ENCODE measurements at places on chromosomes 3 and 15. TPM values are rescaled to one million over a fixed set of nuclear protein-coding genes. Genes with fewer than 3 reads are reported as not detected.

DNA sequence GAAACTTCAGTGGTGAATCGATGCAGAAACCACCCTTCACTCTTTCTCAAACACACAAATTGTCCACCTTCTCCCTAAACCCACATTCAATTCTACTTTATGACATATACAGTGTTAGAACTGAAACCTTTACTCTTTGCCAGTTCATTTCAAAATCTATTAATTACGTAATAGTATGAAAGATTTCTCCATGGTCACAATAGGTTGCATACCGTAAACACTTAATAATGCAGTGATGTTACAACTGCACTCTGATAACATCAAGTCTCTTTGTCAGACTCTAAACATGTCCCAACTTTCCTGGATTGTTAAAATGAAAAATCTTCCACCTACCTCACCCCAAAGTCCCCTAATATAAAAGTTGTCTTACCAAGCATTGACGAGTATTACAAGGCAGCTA is 111.8 kb upstream of the PROK2 start:
- DNase-seq = no peak

The ZBTB47 gene
- 87.2 TPM for total RNA-seq

The GYG1 gene
- 314 TPM for total RNA-seq

The EXD1 gene
- total RNA-seq = not detected

The MYZAP gene
- total RNA-seq = 24.8 TPM

- DNase-seq = no peak
Measured at GRCh38 chr3:23588547-23588946, 217.2 kb upstream of the UBE2E1 start.

GRCh38 chr3:12948891-12949711 is 107.7 kb upstream of the RPL32 start:
- no peak for DNase-seq

DNA sequence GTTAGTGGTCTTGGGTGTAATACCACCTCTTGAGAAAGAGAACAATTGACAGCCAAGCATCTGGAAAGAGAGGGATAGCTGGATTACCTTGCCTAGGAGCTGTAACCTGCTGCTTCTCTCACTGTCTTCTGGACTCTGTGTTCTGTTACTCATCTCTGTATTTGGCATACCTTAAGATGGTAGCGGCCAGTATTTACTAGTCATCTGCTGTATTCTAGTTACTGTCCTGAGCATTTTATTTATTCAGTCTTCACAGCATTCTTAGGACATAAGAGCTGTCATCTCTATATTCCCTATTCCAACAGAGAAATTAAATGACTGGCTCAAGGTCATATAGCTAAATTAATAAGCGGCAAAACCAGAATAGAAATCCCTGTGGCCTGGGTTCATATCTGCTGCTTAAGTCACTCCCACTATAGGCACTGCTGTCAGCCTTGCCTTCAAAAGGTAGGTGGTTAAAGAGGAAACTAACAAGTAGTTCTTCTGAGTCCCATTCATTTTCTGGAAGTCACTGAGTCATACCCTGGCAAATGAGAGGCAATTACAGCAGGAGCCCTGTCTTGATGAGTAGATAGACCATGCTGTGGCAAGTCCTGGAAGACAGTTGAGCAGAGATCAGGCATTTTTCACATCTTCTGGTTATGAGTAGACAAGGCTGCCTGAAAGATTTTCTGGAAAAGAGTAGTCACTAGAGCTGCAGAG is 68.2 kb downstream of the RAB7A start:
- DNase-seq = no peak

The NOX5 gene
- not detected for total RNA-seq

DNA sequence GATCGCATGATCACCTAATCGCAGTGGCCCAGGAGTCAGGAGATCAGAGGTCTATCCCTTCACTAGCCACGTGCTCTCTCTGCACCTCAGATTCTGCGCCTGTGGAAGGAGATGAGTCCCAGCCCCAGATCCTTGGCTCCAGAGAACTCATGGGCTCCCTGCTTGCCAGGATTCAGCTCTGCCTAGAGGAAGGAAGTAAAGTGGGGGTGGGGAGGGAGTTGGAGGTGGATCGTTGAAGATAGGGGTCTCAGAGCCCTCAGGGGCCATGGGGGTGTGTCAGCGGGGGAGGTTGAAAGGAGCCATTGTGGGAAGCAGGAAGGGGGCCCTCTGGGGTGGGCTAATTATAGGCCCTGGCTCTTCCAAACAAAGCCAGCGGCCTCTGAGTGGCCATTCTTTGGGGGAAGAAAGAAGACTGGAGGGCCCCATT is 11.3 kb upstream of the STRA6 start:
- no peak for DNase-seq

- DNase-seq = no peak
Measured at GRCh38 chr3:34066999-34067398, 268.6 kb downstream of the PDCD6IP start.

GRCh38 chr3:172065527-172065926 is 26.1 kb downstream of the FNDC3B start:
- no peak for DNase-seq

The IMPG2 gene
- total RNA-seq = 0.64 TPM

DNA sequence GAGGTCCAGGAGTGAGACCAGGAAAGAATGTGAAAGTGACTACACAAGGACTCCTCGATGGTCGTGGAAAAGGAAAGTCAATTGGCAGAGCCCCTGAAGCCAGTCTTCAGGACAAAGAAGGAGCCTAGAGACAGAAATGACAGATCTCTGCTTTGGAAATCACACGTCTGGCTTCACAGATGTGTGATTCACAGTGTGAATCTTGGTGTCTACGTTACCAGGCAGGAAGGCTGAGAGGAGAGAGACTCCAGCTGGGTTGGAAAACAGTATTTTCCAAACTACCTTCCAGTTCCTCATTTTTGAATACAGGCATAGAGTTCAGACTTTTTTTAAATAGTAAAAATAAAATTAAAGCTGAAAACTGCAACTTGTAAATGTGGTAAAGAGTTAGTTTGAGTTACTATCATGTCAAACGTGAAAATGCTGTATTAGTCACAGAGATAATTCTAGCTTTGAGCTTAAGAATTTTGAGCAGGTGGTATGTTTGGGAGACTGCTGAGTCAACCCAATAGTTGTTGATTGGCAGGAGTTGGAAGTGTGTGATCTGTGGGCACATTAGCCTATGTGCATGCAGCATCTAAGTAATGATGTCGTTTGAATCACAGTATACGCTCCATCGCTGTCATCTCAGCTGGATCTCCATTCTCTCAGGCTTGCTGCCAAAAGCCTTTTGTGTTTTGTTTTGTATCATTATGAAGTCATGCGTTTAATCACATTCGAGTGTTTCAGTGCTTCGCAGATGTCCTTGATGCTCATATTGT is 6.0 kb downstream of the CCR2 start:
- DNase-seq = no peak

DNA sequence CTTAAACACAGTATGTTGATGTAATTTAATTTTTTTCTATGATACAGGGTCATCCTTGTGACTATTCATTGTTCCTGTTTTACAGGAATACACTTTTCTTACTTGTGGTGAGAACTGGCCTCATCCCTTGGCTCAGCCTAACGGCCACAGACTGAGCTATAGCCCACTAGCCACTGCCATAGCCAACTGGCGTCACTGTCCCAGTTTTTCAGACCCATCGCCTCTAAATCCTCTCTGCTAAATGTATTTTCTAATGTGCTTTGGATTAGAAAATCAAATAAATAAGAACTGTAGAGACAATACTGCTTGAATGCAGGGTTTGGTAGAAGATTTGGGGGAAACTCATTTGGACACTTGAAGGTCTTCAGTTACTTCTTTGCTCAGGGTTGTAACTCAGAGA is 113.1 kb downstream of the TIGIT start:
- no peak for DNase-seq

- DNase-seq = no peak
Measured at GRCh38 chr3:27677565-27677964, 44.6 kb downstream of the EOMES start.

The FAM81A gene
- 0.34 TPM for total RNA-seq

GRCh38 chr3:178568155-178568731 is 32.0 kb downstream of the KCNMB2 start:
- DNase-seq = no peak

DNA sequence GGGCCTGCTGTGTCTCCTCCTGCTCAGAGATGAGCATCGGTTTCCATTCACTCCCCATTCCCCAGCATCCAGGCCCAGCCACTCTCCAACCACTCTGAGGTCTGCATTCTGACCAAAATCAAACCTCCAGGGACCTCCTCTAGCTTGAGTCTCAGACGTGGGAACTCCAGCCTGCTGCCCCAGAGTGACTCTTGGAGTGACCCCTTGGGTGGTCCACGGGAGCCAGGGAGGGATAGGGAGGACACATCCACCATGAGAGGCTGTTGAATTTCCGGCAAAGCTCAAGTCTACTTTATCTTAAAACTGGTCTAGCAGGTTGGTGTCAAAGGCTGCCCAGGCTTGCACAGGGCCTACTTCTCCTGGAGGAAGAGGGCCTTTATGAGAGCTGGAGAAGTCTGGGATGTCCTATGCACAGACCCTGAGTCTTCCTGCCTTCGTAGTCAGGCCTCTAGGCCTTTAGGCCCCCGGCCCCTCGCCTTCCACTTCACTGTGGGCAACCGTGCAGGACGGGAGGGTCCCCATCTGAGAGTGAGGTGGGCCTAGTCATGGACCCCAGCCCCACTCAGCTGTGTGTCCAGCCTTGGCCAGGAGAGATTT is 8.9 kb downstream of the CISH start:
- DNase-seq = no peak

The LOXL1 gene
- 6.3 TPM for total RNA-seq

DNA sequence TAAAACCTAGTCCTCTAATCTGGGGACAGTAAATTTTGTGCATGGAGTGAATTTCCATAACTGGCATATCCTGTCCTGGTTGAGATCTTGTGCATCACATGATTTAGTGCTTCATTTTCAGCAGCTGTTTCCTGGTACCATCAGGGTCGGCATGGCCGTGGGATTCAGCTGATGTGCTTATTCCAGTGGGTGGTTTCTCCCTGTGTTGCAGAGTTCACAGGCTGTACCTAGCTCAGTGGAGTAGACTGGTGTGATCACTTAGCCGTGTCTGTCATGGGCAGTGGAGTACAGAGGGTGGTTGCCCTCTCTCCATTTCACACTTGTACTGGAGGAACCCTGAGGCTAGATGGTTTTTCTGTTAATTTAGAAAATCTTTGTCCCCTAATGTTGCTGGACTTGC is 228.5 kb downstream of the PTPRG start:
- DNase-seq = no peak

- DNase-seq = no peak
Measured at GRCh38 chr3:153958635-153959595, 162.3 kb upstream of the ARHGEF26 start.

DNA sequence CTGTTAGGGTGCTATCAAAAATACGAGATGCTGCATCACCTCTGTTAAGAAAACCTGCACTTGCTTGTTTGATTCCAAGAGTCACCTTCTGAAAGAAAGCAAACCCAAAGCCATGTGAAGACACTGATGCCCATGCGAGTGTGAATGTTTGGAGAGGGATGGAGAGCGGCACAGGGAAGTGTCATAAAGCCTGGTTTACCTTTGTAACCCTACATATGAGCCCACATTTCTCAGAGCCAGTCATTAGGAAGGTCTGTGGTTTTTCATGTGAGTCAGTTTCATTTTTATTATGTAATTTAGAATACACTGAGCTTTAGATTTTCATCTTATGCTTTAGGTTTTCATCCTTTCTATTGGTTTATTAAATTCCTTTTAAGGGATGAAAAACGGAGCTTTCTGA is 896.8 kb downstream of the ROBO1 start:
- DNase-seq = no peak

DNA sequence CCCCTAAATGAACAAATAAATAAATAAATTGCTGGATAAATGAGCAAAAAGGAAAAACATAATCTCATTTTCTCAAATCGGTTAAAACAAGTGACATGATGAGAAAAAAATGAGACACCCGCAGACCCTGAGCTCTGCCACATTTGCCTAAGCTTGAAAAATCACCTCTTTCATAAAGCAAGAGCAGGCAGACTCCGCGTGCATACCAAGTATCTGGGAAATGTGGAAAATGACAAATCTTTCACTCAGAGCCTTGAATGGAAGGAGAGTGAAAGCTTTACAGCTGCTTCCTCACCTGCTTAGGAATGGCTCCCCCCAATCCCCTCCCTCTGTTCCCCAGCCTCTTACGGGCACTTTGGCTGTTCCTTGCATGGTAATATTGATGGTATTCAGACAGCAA is 355.5 kb upstream of the SUCLG2 start:
- no peak for DNase-seq

DNA sequence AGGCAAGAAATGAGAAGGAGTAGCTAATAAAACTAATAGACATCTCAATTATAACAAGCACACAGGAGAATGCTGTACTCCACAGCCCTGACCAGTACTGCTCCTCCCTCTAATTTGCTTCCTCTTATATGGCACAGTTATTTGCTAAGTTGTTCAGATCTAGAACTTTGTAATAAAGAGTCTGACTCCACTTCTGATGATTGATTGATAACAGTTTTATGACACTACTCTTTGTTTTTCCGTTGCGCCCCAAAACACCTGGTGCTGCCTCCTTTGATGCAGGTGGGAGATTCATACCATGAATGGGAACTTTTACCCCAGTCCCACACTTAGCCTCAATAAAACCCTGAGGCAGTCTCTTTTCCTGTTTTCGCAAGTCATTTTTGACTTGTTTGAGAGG is 777.7 kb downstream of the GBE1 start:
- DNase-seq = no peak

The ADGRG7 gene
- total RNA-seq = 0.22 TPM

The SLC28A1 gene
- 0.39 TPM for total RNA-seq

The DISP2 gene
- total RNA-seq = 0.82 TPM

- DNase-seq = no peak
Measured at GRCh38 chr15:23760024-23760423, 72.9 kb upstream of the NDN start.

DNA sequence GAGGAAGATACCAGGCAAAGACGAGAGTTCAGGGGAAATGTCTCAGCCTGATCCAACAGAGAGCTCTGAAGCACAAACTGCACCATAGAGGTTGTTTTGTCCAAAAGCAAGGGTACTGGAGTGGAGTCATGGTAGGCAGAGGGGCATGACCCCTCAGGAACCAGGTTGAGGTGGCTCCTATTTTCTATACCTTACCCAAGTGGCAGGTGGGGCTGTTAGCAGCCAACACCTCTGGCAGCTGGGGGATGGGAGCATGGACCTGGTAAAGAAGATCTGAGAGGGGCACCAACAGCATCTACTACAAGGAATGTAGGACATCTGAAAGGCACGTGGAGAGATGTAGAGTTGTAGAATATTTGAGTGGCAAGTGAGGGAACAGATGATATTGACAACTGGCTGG is 85.2 kb downstream of the GAP43 start:
- no peak for DNase-seq

The USP19 gene
- 79.5 TPM for total RNA-seq

GRCh38 chr15:73142802-73143762 is 90.8 kb downstream of the NEO1 start:
- DNase-seq = no peak

- DNase-seq = no peak
Measured at GRCh38 chr3:142894493-142894892, 5.6 kb upstream of the PCOLCE2 start.

GRCh38 chr3:149969110-149969939 is 1.4 kb downstream of the PFN2 start:
- peak; percentile 75 for DNase-seq

All from psoas muscle (tissue), 8 donors.